ENCODE measurements at places on chromosomes 2 and 18.
A peak's percentile ranks its signal among the peaks of the same experiment; 100 is the strongest.

DNA sequence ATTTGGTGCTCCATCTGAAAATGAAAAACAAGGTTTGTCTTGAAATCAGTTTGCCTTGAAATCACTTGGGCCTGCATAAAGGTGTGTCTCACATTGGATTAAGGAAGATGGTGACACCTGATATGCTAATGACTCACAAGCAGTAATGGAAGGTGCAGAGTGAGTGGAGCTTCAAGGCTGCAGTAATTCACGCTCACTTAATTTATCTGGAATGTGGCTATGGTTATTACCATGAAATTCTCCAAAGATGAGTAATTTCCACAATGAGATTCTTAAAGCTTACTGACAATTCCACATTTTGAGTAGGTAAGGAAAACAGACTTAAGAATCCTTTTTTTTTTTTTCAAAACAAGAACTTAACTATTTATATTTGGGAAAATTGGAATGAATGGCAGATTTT is 156.8 kb downstream of the PAX3 start:
- no peak for DNase-seq

- peak; percentile 16 for DNase-seq
Observed at GRCh38 chr2:26934335-26934724, 36.1 kb upstream of the MAPRE3 start.

GRCh38 chr2:218546012-218546411 is 22.1 kb downstream of the USP37 start:
- no peak for DNase-seq

DNA sequence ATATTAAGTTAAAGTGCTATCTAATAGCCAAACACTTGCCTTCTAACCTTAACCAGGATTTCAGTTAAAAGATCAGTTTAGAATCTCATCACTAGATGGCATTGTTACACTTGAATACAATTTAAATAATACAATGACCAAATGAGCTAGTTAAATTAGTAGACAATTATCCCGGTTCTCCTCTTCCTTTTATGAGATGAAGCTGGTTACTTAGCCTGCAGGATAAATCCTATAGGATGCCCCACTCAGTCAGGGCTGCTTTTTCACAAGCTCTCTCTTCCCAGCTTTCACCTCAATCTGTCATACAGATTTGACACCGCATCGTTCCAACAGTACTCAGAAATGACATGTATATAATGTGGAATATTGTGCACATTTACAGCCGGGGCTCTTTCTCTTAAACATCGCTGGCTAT is 678.8 kb downstream of the KCNJ3 start:
- DNase-seq, result no peak

- no peak for DNase-seq
Observed at GRCh38 chr2:63721082-63721424, 120.6 kb upstream of the UGP2 start.

GRCh38 chr18:55588870-55589595 is 1.0 kb upstream of the TCF4 start:
- no peak for DNase-seq

DNA sequence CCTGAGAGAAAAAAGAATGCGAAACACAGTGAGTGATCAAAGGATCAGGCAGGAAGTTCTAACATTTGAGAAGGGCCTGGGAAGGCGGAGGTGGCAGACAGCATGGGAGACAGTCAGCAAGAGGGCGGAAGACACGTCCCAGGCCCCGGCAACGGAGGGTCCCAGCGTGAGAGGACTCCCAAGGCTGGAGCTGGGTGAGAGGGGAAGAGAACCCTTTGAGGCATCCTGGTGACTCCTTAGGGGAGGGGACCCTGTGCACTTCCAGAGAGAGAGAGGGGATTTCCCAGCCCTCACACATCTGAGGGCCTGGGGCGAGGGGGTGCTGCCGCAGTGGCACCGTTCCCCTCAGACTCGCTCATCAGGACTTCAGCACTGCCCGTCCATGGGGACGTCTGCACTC is 133.4 kb downstream of the RTP5 start:
- DNase-seq, result no peak

DNA sequence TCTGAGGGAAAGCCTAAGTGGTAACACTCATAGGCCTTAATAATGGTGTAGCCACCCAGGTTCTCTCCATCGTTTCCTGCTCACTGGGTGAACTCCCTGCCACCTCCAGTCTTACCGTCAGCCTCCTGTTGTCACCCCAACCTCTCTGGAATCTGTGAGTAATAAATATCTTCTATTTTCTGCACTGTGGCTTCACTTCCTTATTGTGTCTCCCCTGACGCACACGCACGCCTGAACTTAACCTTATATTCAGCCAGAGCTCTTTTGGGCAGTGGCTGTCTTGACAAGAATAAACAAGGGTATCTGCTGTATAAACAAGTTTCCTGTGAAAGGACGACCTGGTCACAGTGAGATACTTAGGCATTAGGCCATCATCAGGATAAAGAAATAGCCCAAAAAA is 467.2 kb downstream of the SPAG16 start:
- DNase-seq, result no peak

DNA sequence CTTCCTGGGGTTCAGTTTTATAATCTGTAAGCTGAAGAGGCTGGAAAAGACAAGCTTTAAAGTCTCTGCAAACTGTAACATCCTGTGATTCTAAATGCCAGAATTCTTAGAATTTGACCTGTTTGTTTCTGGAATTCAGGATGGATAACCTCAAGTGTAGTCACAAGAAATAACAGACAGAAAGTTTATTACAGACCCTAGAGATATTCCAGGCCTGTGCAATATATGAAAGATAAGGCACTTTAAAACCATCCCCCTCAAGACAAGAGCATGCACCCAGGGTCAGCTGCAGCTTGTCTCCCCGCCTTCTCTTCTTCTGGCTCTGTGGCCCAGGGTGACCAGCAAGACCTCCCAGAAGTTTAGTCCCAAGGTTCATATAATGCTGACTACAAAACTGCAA is 298.7 kb upstream of the ACVR2A start:
- DNase-seq, result no peak

DNA sequence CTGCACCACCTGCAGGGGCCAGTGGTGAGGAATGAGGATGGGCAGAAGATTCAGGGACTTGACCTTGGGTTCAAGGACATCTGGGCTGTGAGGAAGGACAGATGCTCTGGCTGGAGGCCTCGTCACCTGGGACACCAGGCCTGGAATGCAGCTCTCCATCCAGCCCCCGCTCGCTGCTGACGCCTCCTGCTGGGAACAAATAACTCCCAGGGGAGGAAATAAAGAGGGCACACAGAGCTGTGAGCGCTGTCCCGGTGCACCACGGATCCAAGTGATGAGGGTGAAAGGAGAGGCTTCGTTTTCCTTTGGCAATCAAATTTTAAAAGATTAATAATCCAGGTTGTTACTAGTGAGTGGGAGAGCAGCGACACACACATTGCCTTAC is 368.0 kb upstream of the MYT1L start:
- DNase-seq, result no peak

GRCh38 chr2:119423108-119423444 is 8.6 kb upstream of the TMEM37 start:
- DNase-seq, result no peak

DNA sequence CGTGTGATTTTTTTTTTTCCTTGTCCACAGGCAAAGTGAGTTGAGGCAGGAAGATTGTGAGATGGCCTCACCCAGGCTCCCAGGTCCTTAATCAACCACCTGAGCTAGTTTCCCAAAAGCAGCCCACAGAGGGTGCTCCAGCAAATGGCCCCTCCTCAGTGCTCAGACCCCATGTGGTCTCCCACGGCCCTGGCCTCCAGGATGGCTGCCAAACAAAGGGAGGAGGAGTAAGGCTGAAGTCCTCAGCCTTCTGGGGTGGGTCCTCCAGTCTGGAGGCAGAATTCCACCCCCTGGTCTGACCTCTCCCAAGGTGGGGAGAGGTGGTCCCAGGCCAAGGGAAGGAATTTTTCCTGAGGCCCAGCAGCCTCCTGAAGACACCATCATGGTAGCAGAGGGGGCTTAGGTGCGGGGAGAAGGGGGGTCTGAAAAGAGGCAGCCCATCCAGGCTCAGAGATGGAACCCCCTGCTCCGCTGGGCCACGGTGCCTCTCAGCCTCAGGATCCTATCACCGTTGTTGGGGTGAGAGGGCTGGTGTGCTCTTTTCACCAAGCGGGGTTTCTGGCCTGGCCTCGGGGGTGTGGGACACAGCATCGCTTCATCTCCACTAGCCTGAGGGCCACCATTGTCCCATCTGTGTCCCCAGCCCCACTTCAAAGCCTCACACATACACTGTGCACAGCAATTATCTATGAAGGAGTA is 2.3 kb downstream of the NGEF start:
- DNase-seq, result no peak

GRCh38 chr2:85156153-85156552 is 23.0 kb downstream of the TCF7L1 start:
- no peak for DNase-seq

DNA sequence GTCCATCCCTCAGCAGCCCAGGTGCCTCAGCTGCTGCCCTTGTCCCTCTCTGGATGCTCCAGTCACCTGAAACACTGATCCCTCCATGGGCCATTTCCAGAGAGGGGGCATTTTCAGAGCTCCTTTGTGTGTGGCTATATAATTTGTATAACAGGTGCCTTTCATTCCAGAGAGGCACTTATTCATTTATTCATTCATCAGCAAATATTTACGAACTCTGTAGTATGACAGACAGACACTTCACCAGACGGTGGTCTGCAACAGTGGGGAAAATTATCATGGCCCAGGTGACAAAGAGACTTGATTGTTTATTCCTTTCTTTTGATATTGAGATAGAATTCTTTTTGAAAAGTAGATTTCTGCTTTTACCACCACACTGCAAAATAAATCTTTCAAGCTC is 361.7 kb downstream of the TMEM182 start:
- DNase-seq, result no peak

DNA sequence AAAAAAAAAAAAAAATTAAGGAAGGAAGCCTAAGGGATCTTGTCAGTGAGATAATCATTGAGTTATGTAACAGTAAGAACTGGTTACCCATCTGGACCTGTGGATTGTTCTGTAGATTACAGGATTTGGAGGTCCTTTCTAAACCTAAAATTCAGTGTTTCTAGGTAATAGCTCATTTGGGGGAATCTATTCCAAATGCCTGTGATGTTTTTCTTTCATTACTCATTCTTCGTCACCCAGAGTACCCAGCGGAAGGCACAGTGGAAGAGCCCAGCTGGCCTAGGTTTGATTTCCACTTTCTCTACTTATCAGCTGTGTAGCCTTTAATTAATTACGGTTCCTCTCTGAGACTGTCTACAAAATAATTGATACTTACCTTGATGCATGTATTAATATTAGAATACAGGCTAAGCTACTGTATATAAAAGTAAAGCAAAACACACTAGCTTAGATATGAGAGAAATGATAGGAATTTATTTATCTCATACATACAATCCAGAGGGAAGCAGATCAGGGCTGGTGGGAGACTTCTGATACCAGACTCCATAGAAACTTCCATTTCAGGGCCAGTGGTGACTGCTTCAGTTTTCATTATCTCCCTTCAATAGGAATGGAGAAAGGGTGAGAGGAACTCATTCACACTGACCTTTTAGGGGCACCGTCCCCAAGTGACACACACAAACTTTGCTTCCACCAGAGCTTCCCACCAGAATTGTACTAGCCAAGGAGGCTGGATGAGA is 115.8 kb upstream of the NOSTRIN start:
- no peak for DNase-seq

GRCh38 chr2:59462422-59463197 is 1090.8 kb downstream of the BCL11A start:
- DNase-seq, result no peak

GRCh38 chr2:218166791-218167190 is at the start of gene CXCR1:
Gene CXCR1, minus strand, starts transcription at chr2:218166962. Its CDS starts 1,751 bp downstream, at chr2:218165211.
- no peak for DNase-seq

- DNase-seq, result no peak
Observed at GRCh38 chr18:77551055-77551454, 301.4 kb downstream of the GALR1 start.

DNA sequence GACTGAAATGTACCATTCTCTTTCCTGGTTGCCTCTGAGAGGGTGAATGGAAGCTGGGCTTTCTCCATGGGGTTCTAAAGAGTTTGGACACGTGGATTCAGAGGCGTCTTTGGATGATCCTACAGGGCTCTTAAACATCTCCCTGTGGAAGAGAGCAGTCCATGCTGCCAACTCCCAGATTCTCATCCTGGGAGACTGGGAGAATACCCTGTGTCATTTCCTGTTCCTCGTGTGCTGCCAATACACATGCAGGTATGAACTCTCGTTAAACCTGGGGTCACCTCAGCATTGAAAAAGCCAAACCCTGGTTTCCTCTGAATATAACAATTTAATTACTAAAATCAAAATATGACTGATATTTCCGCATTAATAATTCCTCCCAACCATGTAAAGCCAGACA is 73.3 kb upstream of the NT5C1B start:
- no peak for DNase-seq

- no peak for DNase-seq
Observed at GRCh38 chr2:20205915-20206524, 18.9 kb downstream of the SDC1 start.

DNA sequence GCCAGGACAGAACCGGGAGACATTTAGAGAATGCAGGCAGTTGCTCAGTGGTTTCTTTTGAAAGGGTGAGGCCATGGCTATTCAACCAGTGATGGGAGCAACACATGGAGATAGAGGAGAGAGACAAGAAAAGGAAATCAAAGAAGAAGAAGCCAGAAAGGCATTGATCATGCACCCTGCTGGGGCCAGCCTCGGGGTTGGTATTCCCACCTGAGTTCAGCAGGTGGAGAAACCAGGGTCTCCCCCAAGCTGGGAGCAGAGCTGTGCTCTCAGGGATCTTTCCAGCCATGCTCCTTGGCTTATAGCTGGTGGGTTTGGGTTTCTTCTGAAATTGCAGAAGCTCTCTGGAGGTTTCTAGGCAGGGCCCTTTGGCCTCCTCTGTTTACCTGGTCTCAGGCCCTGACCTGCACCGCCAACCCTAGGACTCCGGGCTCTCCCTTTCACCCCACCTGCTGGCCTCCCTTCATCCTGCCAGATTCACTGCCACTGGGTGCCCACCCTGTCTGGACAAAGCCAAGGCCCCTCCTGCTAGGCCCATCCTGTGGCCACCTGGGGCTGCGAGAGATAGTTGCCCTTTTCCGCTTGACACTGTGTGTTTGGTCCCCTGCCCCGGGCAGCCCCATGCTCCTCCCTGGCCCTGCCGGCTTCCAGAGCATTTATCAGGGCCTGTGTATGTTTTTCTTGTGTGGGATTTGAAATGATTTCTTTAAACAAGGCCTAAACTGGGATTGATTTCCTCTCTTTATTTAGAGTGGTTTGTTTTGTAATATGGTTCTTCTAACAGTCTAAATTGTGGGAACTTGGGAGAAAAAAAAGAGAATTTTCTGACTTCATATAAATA is 126.7 kb downstream of the DDX1 start:
- no peak for DNase-seq

GRCh38 chr18:53093636-53094035 is 753.6 kb downstream of the DCC start:
- DNase-seq, result no peak

- DNase-seq, result no peak
Observed at GRCh38 chr18:54035927-54036326, 188.5 kb downstream of the MBD2 start.

- DNase-seq, result no peak
Observed at GRCh38 chr2:224039770-224040440, 819 bp upstream of the SERPINE2 start.
